ENCODE measurements at places on chromosomes 6 and 20. TPM values are rescaled to one million over a fixed set of nuclear protein-coding genes. Genes with fewer than 3 reads are reported as not detected.
A peak's percentile ranks its signal among the peaks of the same experiment; 100 is the strongest.

BMP2 gene
- total RNA-seq, result not detected

DNA sequence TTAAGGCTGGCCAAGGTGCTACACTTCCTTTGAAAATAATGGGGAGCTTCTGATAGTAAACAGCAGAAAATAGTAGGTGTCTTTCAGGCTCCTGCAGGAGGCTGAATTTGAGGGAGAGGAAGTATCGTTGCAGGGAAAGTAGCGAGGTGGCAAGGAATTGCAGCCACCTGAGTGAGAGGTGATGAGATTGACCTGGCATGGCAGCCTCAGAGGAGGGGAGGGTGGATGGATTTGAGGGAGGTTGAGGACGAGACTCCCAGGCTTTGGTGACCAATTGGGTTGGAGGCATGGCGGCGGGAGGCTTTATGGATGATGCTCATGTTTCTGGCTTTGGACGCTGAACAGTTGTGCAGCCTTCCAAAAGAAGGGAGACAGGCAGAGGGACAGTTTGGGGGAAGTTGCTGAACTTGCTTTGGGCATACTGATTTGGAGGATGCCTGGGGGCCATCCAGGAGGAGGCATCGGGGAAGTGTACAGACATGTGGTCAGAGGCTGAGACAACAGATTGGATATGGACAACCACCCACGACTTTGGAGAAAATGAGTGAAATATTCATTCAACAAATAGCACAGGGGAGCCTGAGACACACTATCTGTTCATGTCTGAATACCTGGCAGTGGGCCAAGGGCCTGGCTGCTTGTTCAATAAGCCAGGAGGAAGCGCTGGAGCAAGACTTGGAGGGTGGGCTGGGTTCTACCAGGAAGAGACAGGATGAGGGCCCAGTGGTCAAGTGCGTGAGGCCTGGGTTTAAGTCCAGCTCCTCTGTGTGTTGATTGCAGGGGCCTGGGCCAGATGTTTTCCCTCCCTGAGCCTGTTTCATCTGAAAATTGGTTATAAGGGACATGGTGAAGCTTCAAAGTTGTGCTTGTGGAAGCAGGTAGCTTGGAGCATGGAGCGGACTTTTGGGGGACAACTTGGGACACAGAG is 113.2 kb downstream of the CEBPB start:
- no peaks in the 10 kb centered on the region for H3K36me3 ChIP-seq
- H3K4me3 ChIP-seq, result no peak overlapping the region
- DNase-seq, result no peak
- no peak overlapping the region for H3K27ac ChIP-seq
- H3K4me1 ChIP-seq, result peaks cover 2% of the 10 kb centered on the region

DNA sequence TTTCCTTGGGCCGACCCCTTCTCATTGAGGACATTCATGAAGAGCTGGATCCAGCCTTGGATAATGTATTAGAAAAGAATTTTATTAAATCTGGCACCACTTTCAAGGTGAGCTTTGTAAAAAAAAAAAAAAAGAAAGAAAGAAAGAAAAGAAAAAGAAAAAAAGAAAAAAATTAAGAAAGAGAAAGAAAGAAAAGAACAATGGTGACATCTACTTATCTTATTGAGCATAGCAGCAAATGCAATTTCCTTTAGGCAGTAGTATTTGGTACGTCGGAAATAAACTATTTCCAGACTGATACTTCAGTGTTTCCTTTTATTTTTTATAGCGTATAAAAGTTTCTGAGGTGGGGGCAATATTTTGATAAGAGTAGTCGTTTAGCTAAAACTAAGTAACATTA is 119.0 kb upstream of the GLP1R start:
- no peaks in the 10 kb centered on the region for H3K36me3 ChIP-seq
- no peaks in the 10 kb centered on the region for H3K4me1 ChIP-seq
- no peak for DNase-seq
- H3K27me3 ChIP-seq, result peaks cover 7% of the 10 kb centered on the region
- no peak overlapping the region for H3K27ac ChIP-seq

DNA sequence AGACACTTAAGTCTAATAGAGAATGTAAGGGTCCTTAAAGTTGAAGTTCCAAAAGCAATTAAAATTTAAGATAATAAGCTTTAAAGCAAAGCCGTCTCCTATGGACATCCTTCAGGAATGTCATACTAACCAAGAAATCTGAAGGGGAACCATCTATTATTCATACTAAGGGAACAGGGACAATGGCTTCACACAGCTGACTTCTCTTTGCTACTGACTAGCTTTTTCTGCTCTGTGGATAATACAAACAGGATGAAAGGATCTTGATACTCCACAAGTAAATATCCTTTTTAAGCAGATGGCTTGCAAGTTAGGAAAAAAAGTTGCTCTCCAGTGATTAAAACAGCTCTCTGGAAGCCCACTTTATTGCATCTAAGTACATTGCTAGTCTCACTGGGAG is 178.6 kb downstream of the BACH2 start:
- H3K4me3 ChIP-seq, result no peak overlapping the region
- H3K36me3 ChIP-seq, result peaks cover 63% of the 10 kb centered on the region
- H3K27me3 ChIP-seq, result no peaks in the 10 kb centered on the region
- H3K27ac ChIP-seq, result no peak overlapping the region
- peaks cover 60% of the 10 kb centered on the region for H3K4me1 ChIP-seq
- DNase-seq, result no peak

DNA sequence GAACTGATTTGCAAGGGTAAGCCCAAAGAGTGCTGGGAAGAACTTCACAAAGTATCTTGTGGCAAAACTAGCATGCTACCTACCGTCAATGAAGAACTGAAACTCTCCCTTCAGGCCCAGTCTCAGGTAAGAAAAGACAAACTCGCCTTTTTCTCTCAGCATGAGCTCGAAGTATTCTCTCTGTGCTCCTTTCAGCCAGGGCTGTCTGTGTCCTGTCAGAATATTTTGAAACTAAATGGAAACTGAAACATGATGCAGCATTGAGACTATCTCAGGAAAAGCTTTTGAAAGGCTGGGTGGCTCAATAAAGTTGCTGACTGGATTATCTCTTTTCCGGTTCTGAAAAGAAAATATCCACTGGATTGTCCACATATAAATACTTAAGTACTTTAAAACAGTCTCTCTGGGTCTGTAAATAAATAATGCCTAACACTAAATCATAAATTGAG is 696 bp downstream of the CALHM5 start:
- no peaks in the 10 kb centered on the region for H3K4me1 ChIP-seq
- H3K36me3 ChIP-seq, result no peaks in the 10 kb centered on the region
- no peak overlapping the region for H3K4me3 ChIP-seq
- no peak overlapping the region for H3K27ac ChIP-seq

- H3K4me3 ChIP-seq, result no peak overlapping the region
- peaks cover 14% of the 10 kb centered on the region for H3K27me3 ChIP-seq
- no peaks in the 10 kb centered on the region for H3K36me3 ChIP-seq
- no peak for DNase-seq
- H3K27ac ChIP-seq, result no peak overlapping the region
Observed at GRCh38 chr6:129940454-129941195, 77.8 kb upstream of the L3MBTL3 start.

GRCh38 chr6:167711211-167711610 is 115.5 kb upstream of the AFDN start:
- no peak overlapping the region for H3K4me3 ChIP-seq
- H3K27me3 ChIP-seq, result peaks cover 70% of the 10 kb centered on the region
- H3K4me1 ChIP-seq, result peaks cover 6% of the 10 kb centered on the region
- peaks cover under 1% of the 10 kb centered on the region for H3K36me3 ChIP-seq

DNA sequence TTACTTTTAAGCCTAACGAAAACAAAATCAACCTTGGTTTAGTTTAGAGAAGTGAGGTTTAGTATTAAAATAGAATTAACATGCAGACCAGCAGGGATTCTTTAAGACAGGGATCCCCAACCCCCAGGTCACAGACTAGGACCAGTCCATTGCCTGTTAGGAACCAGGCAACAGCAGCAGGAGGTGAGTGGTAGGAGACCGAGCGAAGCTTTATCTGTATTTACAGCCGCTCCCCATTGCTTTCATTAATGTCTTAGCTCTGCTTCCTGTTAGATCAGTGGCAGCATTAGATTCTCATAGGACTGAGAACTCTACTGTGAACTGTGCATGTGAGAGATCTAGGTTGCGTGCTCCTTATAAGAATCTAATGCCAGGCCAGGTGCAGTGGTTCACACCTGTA is 225.9 kb downstream of the NKAIN2 start:
- H3K27me3 ChIP-seq, result no peaks in the 10 kb centered on the region
- no peaks in the 10 kb centered on the region for H3K4me1 ChIP-seq
- H3K4me3 ChIP-seq, result no peak overlapping the region

OTOR gene
- total RNA-seq, result not detected

MYLK4 gene
- 0.11 TPM for total RNA-seq

DNA sequence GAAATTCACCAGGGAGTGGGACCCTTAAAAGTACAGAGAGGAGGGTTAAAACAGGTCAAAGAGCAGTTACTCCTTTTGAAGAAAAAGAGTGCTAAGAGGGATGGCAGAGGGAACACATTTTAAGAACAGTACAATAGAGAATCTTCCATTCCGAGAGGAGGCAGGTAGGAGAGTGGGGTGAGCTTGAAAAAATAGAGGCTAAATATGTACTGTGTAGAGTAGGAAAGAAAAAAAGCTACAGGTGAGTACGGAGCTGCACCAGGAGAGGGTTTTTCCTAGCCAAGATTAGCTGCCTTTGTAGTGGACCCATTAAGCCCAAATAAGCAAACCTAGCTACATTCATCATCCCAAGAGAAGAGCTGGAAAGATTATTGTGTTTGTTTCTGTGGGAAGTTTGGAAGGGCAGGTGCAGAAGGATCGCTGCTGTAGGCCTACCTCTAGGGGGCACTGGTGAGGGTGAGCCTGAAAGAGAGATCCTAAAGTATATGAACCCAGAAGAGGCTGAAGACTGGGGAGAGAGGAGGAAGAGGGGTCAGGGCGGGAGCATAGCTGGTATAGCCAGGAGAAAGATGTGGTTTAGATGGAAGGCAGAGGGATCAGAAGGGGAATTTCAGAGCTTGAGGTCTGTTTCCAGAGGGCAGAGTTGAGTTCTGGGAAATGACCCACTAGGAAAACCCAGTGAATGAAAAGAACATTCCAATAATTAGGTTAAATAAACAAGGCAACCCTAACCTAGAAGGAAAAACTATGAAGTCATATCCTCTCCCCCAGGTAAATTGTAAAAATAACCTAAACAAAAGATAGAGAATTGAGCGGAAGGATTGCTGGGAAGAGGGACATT is 50.2 kb upstream of the HINT3 start:
- no peak overlapping the region for H3K27ac ChIP-seq
- H3K4me1 ChIP-seq, result peaks cover 38% of the 10 kb centered on the region
- peak; percentile 57 for DNase-seq

PGC gene
- not detected for total RNA-seq

- H3K27me3 ChIP-seq, result peaks cover 3% of the 10 kb centered on the region
- H3K27ac ChIP-seq, result no peak overlapping the region
- H3K4me3 ChIP-seq, result no peak overlapping the region
Observed at GRCh38 chr20:59770270-59770669, 163.2 kb downstream of the SYCP2 start.

DNA sequence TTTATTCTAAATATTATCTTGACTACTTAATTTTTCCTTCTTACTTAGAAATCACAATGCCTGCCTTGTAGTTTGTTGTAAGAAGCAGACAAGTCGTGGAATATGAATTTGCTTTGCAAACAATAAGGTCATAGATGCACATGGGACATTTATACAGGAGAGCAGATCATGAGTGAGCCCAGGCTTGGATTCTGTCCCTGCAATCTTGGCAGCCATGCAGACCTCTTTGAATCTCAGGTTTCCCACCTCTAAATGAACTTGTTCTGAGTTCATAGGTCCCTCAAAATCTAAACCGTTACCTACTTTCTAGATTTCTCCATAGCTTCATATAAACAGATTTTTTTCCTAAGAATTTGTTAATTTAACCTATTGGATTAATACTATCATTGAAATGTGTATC is 19.5 kb downstream of the KIAA0408 start:
- no peak overlapping the region for H3K27ac ChIP-seq
- H3K27me3 ChIP-seq, result peaks cover 10% of the 10 kb centered on the region
- no peaks in the 10 kb centered on the region for H3K4me1 ChIP-seq
- no peaks in the 10 kb centered on the region for H3K36me3 ChIP-seq
- DNase-seq, result no peak
- no peak overlapping the region for H3K4me3 ChIP-seq

DNA sequence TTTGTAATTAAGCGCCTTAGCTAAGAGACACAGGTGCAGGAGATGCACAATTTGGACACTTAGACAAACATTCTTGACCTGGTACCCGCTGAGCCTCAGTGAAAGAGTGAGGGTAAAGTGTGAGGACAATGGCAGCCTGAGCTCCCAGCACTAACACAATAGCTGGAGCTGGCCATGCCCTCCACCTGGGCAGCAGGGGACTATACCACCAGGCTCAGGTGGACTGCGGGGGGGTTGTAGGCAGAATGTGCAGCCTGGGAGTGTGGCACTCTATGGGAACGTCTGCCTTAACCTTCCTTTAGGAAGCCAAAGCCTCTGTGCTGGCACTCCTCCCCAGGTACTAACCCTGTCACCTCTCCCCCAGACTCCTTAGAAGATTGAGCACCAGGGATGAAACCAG is 23.6 kb downstream of the PRKN start:
- no peaks in the 10 kb centered on the region for H3K27me3 ChIP-seq
- H3K4me1 ChIP-seq, result no peaks in the 10 kb centered on the region
- no peaks in the 10 kb centered on the region for H3K36me3 ChIP-seq

CLPSL2 gene
- not detected for total RNA-seq

OR2H1 gene
- total RNA-seq, result not detected

DNA sequence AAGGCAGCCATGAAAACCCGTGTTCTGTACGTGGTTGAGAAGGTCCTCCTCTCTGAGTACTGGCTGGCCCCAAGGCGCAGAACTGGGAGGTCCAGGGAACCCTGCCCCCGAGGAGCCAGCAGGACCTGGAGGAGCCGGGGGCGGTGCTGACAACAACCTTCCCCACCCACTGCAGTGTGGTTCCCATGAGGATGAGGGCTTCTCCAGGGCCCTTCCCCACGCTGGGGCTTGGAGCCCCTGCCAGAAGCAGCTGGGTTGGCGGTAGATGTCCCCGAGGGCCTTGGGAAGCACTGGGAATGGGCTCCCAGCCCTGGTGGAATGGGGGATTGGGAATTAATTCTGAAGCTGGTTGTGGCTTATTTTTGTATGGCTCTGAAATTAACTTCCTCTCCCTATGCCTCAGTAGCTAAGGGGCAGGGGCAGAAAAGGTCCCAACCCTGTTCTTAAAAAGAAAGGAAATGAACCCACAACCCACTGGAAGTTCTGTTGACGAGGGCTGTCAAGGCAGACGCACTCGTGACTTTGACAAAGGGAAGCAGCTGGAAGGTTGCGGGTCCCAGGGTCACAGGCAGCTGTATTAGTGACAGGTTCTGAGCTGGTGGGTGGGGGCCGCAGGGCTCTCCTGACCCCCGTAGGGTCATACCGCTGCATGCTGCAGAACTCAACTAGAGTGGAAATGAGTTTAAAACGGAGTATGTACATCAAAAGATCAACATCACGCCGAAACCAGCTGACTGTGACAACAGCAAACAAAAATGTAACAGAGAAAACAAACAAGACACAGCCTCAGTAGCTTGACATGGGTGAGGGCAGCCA is 13.9 kb upstream of the HELZ2 start:
- no peak overlapping the region for H3K27ac ChIP-seq
- H3K27me3 ChIP-seq, result no peaks in the 10 kb centered on the region
- H3K4me1 ChIP-seq, result peaks cover 11% of the 10 kb centered on the region
- H3K36me3 ChIP-seq, result peaks cover 16% of the 10 kb centered on the region

Measured in activated CD8-positive, alpha-beta T cell treated with anti-CD3 and anti-CD28 coated beads for 36 hours (primary cell).